ENCODE measurements at places on chromosomes 11 and 22.

- no peak for DNase-seq
These were observed 23.4 kb downstream of the CNTF start for GRCh38 chr11:58645854-58646253.

GRCh38 chr11:75872887-75873416 lies 57.9 kb downstream of the UVRAG start:
- no peak for DNase-seq

- no peak for DNase-seq
These were observed 10.6 kb downstream of the IFT27 start for GRCh38 chr22:36765131-36765942.

DNA sequence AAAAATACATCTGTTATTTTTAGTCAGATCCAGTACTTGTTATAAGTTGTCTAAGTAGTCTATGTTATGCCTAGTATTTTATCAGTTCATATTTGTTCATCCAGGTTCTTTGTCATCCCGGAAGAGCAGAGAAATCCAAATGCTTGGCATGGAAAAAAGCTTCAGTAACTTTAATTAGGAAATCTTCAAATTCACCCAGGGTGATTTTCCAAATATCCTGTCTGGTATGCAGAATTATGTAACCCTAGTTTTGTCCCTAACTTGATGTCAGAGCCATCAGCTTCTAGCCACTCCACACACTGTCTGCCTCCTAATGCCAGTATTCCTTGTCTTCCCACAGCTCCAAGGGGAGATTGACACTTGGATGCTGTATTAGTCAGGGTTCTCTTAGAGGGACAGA lies 216.2 kb downstream of the ARHGAP42 start:
- DNase-seq: no peak

DNA sequence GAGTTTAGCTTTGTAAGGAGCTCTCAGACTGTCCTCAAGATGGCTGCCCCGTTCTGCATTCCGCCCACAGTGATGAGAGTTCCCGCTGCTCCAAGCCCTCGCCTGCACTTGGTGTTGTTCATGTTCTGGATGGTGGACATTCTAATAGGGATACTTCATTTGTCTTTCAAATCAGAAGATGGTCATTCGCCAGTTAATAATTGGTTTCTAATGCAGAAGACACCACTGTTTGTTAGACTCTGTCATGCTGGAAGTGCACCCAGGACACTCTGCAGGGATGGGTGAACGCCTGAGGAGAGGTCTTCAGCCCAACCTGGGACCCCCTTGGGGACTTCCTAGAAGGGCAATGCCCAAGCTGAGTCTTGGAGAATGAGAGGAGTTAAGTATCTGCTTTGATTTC lies 836.4 kb downstream of the TBC1D22A start:
- DNase-seq: no peak

DNA sequence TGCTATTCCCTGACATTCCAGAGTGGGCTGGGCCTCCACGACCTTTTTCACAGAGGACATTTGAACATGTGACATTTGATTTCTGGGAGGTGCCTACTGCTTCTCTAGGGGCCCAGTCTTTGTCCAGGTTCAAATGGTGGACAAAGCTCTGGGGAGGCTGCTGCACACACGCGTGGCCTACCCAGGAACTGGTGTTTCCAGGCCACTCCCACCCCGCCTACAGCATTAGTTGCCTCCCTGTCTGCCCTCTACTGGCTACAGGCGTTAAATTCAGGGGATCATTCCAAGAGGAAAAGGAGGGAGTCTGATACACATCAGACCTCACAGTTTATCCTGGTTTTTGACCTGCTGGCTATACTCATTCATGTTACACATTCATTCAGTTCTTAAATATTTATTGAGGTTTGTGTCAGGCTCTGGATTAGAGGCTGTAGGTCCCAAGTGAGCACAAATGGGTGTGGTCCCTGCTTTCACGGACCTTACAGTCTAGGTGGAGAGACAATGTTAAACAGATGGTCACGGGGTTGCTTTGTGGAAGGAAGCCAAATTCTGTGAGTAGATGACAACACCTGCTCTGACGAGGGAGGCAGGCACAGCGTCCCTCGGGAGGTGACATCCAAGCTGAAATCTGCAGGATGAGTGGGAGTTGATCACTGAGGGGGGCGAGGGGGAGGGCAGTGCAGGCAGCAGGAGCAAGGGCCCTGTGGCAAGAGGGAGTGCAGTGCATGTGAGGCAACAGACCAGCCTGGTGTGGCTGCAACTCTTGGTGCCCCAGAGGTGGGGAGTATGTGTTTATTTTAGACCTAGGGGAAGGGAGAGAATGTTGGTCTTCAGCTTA lies 11.8 kb downstream of the TUB start:
- DNase-seq: peak; percentile 68

- DNase-seq: no peak
These were observed 28.7 kb downstream of the KCNE3 start for GRCh38 chr11:74438681-74439080.

GRCh38 chr22:30202531-30203006 lies 44.0 kb downstream of the LIF start:
- DNase-seq: no peak

DNA sequence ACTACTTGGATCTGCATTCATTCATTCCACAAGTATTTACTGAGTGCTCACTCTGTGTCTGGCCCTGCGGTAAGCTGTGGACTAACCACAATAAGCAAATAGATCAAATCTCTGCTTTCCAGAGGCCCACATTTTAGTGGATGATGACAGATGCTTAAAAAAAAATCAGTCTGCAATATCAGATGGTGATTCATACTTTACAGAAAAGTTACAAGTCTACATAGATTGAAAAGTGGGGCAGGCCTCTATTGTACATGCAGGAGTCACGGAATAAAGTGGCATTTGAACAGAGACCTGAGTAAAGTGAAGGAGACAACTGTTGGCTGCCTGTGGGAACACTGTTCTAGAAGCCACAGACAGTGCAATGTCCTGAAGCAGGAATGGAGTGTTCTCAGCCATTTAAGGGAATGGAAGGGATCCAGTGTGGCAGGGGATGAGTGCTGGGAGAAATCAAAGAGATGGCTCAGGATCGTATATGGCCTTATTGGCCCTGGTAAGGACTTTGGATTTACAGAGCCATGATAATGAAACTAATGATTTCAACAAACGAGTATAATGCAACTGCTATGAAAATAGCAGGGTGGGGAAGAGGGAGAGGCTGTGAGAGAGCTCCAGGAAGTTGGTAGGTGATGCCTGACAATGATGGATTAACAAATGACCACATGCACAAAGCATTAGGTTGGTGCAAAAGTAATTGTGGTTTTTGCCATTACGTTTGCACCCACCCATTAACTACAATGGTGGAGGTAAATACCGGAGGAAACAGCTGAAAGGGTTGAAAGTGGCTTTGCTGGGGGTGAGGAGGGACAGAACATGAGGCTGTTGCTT lies 31.1 kb downstream of the TMEM45B start:
- DNase-seq: peak; percentile 89

DNA sequence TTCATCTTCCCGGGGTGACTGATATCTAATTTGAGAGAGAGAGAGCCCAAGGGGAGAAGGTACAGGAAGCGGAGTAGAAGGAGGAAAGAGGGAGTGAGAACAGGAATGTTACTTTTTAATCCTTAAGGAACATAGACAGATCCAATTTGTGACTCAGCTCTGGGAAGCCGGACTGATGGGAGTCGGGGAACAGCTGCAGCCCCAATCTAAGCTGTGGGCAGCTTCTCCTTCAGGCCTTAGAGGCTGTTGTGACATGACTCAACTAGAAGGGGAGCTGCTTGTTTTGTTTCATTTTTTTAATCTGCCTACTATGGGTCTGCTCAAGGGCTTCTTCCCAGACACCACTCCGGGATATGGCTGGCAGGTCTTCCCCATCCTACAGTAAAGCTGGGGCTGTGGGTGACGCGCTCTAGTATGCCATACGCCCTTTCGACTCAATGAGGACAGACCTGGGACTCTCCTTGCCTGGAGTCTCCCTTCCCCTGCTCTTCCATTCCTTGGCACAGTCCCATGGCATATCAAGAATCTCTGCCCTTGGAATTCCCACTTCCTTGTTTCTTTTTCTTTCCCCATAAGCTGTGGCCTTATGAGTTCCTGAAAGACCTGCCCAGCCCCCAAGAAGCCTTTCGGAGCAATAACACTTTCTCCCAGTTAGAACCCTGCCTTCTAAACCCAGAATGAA lies 103.3 kb upstream of the AKIP1 start:
- DNase-seq: no peak

GRCh38 chr11:47254386-47254785 lies 3.4 kb upstream of the NR1H3 start:
- DNase-seq: no peak

DNA sequence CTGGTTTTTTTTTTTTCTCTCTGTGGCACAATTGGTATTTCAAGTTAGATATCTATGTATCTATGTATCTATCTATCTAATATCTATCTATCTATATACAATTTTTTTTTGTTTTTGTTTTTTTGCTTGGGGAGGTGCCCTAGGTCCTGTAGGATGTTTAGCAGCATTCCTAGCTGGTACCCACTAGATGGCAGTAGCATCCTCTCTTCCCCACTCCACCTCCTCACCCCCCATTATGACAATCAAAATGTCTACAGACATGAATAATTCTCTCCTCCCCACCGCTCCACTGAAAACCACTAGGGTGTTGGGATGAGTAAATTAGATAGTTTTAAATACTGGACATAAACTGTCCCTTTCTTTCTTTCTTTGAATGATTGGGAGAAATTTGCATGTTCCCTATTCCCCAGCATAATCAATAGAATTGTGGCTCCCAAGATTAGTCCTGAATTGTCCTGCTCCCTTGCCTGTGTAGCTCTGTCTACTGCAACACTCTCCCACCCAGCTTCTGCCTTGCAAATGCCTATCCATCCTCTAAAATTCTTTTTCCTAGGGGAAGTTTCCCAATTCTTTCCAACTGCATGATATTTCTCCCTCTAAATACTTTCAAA lies 1152.4 kb downstream of the LRRC4C start:
- DNase-seq: peak; percentile 34

DNA sequence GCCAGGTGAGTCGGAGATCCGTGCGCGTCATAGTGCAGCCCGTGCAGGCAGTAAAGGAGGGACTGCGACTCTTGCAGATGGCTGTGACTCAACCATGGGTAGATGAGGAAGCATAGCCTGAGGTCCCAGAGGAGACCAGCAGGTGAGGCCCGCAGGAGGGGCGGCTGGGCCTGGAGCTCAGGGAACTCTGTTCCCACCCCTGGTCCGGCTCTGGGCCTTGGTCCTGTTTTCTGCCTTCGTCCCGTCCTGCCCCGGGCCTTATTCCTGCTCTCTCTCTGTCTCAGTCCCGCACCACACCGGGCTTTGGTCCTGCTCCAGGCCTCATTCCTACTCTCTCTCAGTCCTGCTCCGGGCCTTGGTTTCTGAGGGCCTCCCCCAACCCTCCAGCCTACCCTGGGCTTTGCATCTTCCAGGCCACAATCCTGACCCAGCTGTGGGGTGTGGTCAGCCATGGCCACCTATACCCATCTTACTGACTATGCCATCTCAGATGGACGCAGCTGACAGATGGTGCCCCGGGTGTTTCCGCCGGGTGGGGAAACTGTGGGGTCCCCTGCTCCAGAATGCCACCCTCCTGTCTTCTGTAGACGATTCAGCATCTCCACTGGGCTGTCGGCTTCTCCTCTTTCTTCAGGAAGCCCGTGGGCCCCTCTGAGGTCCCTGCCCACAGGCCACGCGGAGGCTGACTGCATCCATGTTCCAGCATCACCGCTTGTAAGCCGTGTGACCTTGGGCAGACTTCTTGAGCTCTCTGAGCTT lies 1134.1 kb downstream of the BRD1 start:
- no peak for DNase-seq

- DNase-seq: no peak
These were observed 28.2 kb downstream of the SEZ6L start for GRCh38 chr22:26197425-26197824.

DNA sequence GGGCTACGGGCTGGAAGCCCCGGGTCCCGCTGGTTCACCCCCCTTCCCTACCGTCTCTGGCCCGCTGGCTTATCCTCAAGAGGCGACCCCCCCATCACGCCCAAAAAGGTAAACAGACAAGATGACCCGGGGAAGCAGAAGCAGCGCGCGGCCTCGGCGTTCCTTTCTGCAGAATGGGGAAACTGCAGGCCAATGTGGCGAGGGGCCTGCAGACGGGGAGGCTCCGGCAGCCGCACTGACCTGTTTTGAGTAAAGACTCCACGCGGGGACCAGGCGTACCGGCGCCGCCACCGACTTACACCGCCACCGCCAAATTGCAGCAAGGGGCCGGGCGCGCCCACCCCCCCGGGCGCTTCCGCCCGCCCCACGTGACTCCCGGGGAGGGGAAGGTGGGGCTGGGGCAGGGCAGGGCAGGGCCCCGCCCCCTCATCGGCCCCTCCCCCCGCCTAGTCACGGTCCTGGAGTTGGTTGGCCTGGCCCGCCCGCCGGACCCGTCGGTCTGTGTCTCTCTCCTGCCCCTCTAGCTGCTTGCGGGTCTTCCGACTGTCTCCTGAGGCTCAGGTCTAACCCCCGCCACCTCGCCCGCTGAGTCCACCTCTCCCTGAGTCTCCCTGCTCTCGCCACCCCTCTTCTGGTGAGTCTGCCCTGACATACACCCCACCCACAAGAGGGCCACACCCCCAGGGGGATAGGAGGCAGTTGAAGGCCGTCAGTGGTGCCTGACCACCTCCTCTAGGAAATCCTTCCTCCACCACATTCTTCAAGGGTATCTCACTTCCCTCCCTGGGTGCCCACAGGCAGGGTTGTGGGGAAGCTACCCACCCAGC lies at the start of gene ARAP1:
TSS of gene ARAP1 (minus strand) at position 321 of the 827 bp plus-strand sequence. CDS start 25,280 bp downstream, outside the sequence.
- DNase-seq: peak; percentile 68

DNA sequence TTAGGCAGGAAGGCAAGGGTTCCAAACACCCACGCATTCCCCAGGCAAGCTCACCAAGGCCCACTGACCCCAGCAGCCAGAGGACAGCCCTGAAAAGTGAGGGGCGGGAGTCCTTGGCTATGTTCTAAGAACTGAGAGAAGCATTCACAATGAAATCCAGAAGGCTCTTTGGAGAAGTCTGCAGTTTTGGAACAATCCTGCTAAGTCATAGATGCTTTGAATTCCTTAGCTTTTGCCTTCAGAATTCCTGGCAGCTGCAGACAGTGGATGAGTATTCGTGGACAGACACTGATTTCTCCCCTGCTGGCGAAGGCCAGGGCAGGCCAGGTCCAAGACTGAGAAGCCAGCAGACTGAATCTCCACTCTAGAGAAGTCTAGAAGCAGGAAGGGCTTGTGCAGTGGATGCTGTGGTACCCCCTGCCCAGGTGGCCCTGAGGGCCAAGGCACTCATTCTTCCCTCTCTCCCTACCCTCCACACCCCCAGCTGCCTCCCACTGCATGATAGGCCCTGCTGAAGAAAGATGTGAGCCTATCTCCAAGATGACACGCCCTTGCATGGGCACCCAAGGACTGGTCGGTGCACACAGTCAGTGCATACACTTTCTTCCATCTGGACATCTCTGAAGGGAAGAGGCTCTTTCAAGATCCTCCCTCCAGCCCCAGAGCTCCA lies 133.2 kb upstream of the TEAD1 start:
- no peak for DNase-seq
